ENCODE measurements at places on chromosomes 1 and 21. TPM values are rescaled to one million over a fixed set of nuclear protein-coding genes. Genes with fewer than 3 reads are reported as not detected.

The NBPF20 gene
- 2.4 TPM for total RNA-seq

The SPRR1B gene
- 86.5 TPM for total RNA-seq

The MYOM3 gene
- total RNA-seq = 0.85 TPM

The BEST4 gene
- total RNA-seq = under 0.01 TPM

The UMODL1 gene
- total RNA-seq = 0.07 TPM

The SH2D5 gene
- 51.6 TPM for total RNA-seq

The ZNF648 gene
- not detected for total RNA-seq

The SELP gene
- not detected for total RNA-seq

The L1TD1 gene
- total RNA-seq = 0.34 TPM

The TPR gene
- 71.1 TPM for total RNA-seq

The PTGS2 gene
- total RNA-seq = 99.1 TPM

The MTHFR gene
- 18.8 TPM for total RNA-seq

The KRTAP11-1 gene
- total RNA-seq = not detected

The OLIG2 gene
- total RNA-seq = not detected

The C21orf91 gene
- 14.7 TPM for total RNA-seq

The MYOC gene
- total RNA-seq = not detected

The CR1L gene
- total RNA-seq = not detected

The CFAP74 gene
- 0.07 TPM for total RNA-seq

The MFSD2A gene
- 32.3 TPM for total RNA-seq

The TMEM79 gene
- total RNA-seq = 16.1 TPM

The LDLRAD1 gene
- under 0.01 TPM for total RNA-seq

The TP73 gene
- 0.36 TPM for total RNA-seq

The OR2T27 gene
- not detected for total RNA-seq
